ENCODE measurements at places on chromosomes 1 and 21.
A peak's percentile ranks its signal among the peaks of the same experiment; 100 is the strongest.

DNA sequence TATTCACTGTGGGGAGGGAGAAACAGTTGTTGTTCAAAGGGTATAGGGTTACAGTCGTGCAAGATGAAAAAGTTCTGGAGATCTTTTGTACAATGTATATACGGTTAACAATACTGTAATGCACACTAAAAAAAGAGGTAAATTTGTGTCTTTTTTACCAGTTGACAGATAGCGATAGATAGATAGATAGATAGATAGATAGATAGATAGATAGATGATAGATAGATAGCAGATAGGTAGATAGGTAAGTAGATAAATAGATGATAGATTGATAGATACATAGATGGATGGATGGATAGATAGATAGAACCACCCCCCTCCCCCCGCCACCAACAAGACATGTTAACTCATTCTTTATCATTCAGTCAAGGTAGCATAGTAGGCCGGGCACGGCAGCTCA is 10.2 kb downstream of the S100A16 start:
- DNase-seq = no peak

DNA sequence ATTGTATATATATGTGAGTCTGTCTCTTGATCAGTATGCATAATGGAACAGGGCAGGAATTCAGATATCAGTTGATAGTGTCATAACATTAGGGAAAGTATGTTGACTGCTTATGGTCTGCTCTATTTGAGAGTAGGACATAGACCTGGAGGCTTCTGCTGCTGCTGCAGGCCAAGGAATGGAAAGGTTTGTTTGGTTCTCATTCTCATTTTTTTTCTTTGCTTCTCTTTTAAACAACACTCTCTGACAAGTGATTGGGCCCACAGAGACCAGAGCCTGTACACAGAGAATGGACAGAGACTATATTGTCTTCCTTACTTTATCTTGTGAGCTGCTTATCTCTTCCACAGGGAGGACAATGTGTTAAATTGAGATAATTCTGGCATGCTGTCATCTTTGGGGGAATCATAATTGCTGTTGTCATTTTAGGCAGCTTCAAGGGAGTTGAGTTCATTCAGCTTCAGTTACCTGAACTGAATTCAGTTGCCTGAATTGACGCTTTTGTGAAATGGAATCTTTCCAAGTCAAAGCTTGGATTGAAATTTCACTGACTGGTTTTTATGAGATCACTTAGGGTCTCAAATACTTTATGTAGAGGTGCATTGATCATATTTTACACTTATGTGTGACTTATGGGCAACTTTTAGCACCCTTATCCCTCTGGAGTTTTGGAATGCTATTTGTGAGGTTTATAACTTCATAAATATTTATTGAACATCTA is 16.9 kb downstream of the CAP1 start:
- no peak for DNase-seq

DNA sequence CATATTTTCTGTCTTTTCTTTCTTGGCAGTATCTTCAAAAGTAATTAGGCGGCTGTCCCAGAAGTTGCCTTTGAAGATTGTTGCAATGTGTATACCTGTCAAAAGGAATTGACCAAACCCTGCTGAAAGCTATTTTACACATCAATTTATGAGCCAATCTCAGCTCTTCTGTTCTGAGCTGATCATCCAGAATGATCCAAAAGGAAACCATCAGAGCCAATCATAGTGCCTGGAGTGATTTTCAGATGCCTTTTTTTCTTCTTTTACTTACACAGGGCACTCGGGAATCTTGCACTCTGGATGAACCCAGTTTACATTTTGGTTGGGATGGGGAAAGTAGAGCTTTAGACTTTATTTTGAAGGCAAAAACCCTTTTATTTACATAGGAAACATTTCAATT is 21.8 kb upstream of the APOBEC4 start:
- no peak for DNase-seq

GRCh38 chr1:162667381-162668080 is 35.3 kb downstream of the DDR2 start:
- no peak for DNase-seq

GRCh38 chr1:99994496-99994895 is 24.7 kb downstream of the SLC35A3 start:
- no peak for DNase-seq

- DNase-seq = no peak
Measured at GRCh38 chr1:167052389-167052788, 37.8 kb downstream of the GPA33 start.

GRCh38 chr21:42347601-42348327 is 3.0 kb downstream of the TFF2 start:
- no peak for DNase-seq

DNA sequence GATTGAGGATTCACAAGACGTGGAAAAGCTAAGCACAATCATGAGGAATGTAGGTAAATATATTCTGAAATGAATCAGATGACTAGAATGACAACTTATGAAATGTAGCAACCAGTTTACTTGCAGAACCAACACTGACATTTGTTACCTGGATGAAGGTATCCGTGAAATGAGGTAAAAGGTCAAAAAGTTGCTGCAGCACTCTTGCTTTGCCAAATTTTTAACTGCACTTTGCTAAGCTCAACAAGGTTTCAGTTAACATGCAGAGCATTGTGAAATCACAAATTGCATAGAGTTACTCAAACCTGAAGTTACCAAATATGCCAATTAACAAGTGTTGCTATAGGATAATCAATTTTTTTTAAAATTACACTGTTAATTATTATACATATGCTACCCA is 1280.1 kb downstream of the KCNT2 start:
- DNase-seq = no peak

- DNase-seq = no peak
Measured at GRCh38 chr1:230958370-230958769, 20.3 kb downstream of the TTC13 start.

- no peak for DNase-seq
Measured at GRCh38 chr1:39894884-39895495, 6.7 kb downstream of the MYCL start.

- no peak for DNase-seq
Measured at GRCh38 chr1:37965301-37965700, 18.4 kb upstream of the INPP5B start.

DNA sequence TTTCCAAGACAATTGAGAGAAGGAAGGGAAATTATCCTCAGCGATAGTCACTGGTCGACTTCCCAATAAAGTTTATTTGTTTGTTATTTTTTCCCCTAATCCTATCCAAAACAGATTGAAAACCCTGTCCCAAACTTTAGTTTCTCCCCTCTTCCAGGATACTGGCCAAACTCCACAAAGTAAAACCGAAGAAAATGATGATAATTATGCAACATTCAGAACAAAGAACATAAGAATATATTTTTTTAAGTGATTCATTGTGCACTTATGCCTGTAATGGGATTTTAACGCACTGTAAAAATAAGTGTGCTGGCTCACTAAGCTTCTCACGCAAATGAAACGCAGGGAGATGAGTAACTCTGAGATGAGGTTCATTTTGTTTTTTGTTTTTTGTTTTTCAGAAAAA is 6.0 kb downstream of the GLIS1 start:
- DNase-seq = peak; percentile 83

DNA sequence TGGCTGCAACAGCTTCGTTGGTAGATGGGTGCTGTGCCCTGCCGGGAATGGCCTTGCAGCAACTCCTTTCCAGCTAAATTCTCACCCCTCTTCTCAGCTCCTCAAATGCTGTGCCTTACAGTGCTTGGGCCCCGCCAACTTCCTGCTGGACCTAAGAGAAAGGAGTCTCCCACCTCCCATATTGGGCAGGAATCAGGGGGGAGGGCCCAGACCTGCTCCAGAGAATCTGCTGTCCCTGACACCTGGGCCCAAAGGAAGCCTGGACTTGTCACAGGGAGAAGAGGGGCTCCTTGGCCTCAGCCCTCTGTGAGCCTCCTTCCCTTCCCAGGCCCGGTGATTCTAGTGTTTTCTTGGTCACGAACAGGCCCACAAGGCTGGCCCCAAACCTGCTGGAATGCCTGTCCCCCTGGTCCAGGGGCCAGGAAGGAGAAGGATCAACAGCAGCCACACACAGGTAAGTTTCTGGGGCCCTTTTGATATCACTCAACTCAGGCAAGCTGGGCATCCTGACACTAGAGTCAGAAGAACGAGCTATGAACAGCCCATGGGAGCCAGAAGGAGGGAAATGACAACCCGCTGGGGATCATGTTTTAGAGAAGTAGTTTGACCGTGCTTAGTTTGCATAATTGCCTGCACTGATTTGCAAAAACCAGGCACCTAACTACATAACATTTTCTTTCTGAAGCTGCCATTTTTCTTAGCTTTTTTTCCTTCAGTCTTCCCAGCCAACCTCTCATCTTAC is 86.2 kb downstream of the CD247 start:
- DNase-seq = no peak

DNA sequence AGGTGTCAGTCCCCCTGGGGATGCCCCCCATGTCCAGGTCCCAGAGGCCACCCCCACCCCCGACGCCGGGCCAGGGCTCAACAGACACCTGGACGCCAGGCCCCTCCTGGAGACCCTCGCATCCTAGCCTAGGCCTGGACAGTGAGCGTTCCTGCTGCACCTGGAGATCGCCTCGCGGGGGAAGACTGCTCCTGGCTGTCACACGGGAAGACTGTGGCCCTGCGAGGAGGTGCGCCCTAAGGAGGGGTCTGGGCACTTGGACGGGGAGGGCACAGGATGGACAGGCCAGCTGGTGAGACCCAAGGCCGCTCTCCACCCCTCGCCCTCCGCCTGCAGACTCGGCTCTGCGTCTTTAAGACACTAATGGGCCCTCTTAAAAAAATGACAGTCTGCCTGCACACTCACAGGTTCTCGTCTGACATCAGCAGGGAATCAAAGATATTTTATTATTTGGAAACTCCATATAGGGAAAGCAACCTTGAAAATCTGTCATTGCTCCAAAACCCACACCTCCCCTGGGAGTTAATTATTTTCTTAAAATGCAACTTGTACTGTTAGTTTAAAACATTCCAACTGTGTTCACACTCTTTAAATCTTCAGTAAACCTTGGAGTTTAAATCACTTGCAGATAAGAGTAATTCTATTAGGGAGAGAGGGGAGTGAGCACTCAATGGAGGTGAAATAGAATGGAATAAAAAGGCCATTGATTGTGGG is 45.6 kb upstream of the ACTRT2 start:
- DNase-seq = no peak

GRCh38 chr1:181326348-181326747 is 157.0 kb upstream of the CACNA1E start:
- no peak for DNase-seq

DNA sequence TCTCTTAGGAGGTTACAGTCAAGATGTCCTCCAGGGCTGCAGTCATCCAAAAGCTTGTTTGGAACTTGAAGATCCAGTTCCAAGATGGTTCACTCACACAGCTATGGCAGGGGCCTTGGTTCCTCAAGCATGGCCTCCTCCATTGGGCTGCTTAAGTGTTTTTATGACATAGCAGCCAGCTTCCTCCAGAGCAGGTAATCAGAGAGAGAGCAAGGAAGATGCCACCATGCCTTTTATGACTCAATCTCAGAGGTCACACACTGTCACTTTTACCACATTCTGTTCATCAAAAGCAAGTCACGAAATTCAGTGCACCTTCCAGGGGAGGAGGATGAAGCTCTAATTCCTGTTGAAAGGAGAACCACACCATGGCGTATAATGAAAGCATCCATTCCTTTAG is 17.1 kb downstream of the ELAPOR1 start:
- no peak for DNase-seq

- no peak for DNase-seq
Measured at GRCh38 chr1:169309178-169310166, 58.1 kb downstream of the NME7 start.

DNA sequence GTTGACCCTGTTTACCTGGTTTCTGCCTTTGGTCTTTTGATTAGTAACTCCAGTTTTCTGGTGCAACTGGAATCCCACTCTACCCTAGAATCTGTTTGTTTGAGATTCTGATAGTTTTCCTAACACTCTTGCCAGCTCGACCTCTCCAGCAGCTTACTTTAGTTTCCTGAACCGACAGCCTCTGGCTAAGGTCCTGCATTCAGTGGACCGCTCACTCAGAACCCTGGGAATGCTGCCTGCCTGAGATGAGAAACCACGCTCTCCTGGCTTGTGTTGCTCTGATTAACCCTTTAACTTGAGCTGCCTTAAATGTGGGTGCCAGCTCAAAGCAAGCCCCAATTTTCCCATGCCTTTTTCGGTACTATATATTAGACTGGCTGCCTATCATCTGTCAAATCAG is 45.3 kb upstream of the SIPA1L2 start:
- DNase-seq = no peak

- DNase-seq = no peak
Measured at GRCh38 chr1:166282391-166283137, 115.8 kb upstream of the FAM78B start.

- no peak for DNase-seq
Measured at GRCh38 chr1:208980605-208981004, 602.9 kb upstream of the CAMK1G start.
